H9 (cell line): ENCODE measurements at places on chromosomes 2 and 18.

DNA sequence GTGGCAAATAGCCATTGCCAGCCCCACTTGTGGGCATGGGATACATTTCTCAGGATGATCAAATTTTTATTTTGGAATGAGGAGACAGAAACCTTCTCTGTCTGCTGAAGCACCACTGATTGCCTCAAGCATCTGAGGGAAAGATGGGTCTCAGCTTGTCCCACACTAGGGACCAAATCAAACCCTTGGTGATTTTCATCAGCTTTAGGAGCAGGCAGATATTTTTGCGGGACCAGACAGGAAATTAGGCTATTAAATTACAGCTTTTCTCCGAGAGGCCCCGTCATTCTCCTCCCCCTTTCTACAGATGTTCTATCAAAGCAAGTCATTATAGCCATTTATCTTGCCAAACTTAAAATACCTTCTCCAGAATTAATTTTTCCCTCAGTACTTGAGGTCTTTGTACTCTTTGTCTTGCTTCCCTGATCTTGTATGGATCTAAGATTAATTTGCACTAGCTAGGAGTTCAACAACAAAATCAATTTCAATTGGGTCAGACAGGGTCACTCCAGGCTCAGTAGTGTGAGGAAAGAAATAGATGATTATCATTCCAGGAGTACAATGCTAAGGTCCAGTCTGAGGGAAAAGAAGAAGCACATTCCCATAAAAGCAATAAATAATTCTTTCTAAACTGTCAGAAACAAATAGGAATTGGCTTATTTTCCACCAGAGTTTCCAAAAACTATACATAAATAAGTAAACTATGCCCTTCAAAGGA is 818.1 kb upstream of the SOX11 start:
- no peak for DNase-seq

DNA sequence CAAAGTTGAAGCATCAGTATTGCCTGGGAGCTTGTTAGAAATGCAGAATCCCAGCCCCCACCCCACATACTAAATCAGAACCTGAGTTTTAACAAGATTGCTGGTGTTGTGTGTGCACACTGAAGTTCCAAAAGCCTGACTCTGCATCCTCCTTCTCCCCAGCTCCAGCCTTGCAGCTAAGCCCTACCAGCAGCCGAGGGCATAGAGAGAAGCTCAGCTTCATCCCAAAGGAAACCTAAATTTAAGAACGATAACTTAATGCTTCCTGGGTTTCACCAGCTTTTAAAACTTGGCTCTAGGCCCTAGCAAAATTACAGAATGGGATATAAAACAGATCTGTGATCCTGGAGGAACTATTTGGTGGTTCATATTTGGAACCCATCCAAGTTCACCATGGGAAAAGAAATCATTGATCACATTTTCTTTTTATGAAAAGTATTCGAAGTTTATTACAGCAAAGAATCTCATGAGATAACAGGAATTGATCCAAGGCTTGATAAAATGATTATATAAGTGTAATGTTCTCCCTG is 11.1 kb downstream of the SMYD1 start:
- no peak for DNase-seq

- no peak for DNase-seq
Observed at GRCh38 chr2:88556026-88556425, 71.2 kb downstream of the EIF2AK3 start.

DNA sequence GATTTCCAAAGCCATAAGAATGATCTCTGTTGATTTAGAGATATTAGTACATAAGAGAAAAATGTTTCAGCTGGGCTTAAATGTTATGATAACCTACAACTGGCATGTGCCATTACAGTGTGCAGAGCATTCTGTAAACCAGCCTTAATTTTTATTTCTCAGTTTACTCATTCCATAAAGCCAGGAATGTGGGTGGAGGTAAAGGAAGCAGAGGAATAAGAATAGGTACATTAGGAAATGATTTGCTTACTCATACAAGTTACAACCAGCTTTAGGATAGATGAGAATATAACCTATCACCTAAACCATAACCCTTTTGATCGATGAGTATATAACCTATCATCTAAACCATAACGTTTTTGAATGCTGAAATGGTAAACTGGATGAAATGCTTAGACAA is 1394.7 kb upstream of the ACVR2A start:
- no peak for DNase-seq

GRCh38 chr2:38731684-38732221 is 19.4 kb downstream of the SRSF7 start:
- no peak for DNase-seq

DNA sequence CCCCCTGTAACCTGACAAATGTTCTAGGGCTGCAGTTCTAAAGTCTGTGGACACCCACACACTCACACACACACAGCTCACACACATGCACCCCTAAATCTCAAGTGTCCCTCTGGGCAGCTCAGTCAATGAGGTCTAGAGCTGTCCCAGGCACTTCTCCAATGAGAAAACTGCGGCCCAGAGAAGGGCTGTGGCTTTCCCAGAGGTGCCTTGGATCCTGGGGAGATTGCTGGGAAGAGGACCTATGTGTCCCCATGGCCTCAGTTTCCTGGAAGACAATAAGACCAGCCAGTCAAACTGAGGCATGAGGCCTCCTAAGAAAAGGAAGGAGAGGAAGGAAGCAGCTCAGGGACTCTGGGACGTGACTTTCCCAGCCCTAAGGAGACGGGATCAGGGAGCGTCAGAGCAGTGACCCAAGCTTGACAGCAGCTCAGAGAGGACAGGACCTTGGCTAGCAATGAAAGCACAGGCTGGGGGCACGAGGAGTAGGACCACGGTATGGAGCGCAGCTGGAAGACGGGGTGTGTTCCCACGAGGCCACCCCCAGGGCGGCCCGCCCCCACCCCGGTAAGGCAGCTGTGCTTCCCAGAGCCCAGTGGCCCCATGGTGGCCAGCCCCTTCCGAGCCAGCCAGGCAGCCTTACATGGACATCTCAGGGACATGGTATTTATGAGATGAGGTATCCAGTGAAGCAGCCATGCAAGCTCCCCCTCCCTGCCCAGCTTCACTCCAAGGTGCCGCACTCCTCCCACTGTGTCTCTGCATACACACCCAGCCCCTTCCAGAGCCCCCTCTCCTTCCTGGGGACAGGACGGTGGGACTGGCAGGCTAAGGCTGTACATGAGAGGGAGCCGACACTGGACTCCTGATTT is 46.0 kb downstream of the TNS1 start:
- no peak for DNase-seq

- no peak for DNase-seq
Observed at GRCh38 chr2:39499336-39499735, 62.3 kb upstream of the MAP4K3 start.

DNA sequence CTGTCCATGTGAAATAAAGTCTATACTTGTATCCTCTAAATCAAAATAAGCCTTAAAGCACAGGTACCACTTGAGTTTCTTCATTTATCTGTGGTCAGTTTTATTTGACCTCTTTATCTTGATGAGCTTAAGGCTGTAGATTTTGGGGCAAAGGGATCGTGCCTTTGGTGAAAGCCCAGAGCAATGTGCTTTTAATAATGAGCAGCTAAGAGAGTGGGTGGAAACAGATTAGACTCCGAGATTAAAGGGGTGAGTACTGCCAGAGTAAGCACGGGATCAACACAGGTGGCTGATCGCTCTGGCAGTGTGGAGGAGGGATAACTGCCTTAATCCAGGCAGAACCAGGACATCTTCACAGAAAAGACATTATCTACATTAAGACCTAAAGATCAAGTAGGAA is 280.4 kb downstream of the TDRD15 start:
- DNase-seq, result no peak

GRCh38 chr2:26640331-26640745 is 828 bp downstream of the CIB4 start:
- peak; percentile 58 for DNase-seq

- no peak for DNase-seq
Observed at GRCh38 chr2:25170888-25171287, 2.5 kb upstream of the POMC start.

DNA sequence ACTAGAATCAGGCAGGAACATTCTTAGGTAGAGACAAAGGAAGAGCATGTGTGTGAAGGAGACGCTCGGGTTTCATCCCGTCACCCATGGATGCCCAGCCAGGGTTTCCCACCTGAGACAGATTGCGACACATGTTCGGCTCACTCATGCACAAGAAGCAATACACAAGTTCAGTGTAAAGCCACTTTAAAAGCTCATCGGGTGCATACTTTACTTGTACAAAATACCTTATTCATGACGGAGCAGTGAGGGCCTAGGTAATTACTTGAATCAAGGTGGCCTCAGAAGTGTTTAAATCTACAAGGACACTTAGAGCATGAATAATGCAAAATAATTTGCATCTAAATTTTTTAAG is 42.0 kb downstream of the ZEB2 start:
- no peak for DNase-seq

DNA sequence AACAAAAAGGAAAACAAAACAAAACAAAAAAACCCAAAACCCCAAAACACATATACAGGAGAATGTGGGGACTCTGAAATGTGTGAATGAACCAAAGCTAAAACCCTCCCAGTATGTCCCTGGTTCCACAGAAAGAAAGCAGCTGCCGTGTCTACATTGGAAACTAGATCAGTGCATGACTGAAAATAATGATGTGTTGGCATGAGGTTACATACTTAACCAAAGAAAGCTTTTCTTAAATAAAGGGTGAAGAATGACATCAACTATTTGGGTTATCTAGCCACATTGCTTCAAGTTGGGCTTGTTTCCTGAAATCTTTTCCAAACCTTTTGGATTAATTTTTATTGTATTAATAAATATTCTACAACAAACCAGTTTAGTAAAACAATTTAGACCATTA is 91.9 kb upstream of the FN1 start:
- DNase-seq, result no peak

- DNase-seq, result no peak
Observed at GRCh38 chr2:49288113-49288705, 133.9 kb upstream of the FSHR start.

DNA sequence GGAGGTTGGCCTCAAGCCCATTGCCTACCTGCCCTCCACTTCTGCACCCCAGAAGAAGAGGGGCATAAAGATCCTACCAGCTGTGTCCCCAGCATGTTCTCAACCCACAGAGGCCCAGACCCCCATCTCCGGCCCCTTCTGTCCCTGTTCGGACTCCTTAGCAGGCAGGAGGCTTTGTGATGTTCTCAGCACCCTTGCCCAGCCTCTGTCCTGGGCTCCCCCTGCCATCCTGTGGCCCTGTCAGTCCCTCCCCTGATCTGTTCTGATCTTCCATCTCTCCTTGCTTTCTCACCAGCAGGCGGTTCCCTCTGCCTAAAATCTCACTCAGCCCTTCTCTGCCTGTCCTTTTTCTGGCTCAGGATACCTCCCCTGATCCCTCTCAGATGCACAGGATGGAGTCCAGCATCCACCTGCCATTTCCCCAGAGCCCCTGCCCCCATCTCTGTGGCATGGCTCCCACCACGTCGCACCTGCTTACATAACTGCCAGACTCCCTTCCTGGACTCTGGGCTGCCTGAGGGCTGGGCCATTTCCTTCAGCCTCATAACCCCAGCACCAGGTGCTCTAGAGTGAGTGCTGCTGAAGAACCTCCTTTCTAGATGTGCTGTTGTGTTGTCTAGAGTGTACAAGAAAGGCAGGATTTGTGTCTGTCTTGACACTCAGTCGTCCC is 134.0 kb downstream of the CTIF start:
- no peak for DNase-seq

DNA sequence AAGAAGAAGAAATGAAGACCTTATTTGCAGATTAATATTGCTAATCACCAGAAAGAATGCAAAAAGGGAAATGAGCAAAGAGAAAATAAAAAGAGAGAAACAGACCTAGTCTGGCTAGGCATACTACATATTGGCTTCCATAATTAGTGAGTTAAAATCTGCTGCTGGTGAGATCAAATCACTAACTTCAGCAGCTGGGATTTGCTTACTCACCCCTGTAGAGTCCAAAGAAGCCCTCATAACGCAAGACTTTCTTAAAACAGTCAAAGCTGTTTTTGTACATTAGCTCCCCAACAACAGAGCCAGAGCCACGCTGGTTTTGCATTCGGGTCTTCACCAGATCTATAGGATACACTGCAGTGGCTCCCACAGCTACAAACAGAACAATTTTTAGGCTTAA is 80.9 kb downstream of the SLC25A12 start:
- DNase-seq, result no peak

DNA sequence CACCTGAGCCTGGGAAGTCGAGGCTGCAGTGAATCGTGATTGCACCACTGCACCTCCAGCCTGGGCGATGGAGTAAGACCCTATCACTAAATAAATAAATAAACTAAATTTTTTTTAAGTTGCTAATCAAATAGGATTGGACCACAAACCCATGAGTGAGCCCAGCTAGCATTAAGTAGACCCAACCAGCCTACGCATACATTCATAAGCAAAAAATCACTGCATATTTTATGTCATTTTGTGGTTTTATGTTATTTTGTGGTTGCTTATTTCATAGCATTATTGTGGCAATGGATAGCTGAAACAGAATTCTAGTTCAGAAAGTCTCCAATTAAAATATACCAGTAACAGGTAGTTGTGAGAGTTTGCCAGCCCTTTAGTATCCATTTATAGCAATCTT is 29.1 kb upstream of the ZC3H15 start:
- no peak for DNase-seq

GRCh38 chr2:201180010-201180409 is 2.9 kb upstream of the CASP10 start:
- DNase-seq, result no peak

GRCh38 chr2:204033611-204034495 is 97.3 kb downstream of the ICOS start:
- no peak for DNase-seq

- peak; percentile 63 for DNase-seq
Observed at GRCh38 chr2:287471-287885, 413 bp downstream of the ALKAL2 start.

GRCh38 chr2:96265349-96265839 is 403 bp downstream of the TMEM127 start:
- DNase-seq, result no peak

- DNase-seq, result no peak
Observed at GRCh38 chr2:45083175-45083574, 73.9 kb upstream of the SIX2 start.

- no peak for DNase-seq
Observed at GRCh38 chr2:214816008-214816533, 6.6 kb upstream of the BARD1 start.

- no peak for DNase-seq
Observed at GRCh38 chr2:168424112-168424951, 31.7 kb upstream of the CERS6 start.

DNA sequence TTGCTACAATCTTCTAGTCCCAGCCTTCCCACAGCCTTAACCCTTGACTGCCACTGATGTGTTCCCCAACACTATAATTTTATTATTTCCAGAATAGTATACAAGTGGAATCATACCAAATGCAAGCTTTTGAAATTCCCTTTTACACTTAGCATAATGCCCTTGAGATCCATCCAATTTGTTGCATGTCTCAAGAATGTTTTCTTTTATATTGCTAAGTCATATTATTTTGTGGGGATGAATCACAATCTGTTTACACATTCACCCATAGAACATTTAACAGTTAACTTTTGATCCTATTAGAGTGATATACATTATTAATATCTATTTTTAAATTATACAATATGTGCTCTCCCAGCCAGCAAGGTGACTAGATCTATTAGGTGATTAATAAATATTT is 74.3 kb upstream of the KYNU start:
- no peak for DNase-seq
